ENCODE measurements at places on chromosomes 2 and 18. TPM values are rescaled to one million over a fixed set of nuclear protein-coding genes. Genes with fewer than 3 reads are reported as not detected.

DNA sequence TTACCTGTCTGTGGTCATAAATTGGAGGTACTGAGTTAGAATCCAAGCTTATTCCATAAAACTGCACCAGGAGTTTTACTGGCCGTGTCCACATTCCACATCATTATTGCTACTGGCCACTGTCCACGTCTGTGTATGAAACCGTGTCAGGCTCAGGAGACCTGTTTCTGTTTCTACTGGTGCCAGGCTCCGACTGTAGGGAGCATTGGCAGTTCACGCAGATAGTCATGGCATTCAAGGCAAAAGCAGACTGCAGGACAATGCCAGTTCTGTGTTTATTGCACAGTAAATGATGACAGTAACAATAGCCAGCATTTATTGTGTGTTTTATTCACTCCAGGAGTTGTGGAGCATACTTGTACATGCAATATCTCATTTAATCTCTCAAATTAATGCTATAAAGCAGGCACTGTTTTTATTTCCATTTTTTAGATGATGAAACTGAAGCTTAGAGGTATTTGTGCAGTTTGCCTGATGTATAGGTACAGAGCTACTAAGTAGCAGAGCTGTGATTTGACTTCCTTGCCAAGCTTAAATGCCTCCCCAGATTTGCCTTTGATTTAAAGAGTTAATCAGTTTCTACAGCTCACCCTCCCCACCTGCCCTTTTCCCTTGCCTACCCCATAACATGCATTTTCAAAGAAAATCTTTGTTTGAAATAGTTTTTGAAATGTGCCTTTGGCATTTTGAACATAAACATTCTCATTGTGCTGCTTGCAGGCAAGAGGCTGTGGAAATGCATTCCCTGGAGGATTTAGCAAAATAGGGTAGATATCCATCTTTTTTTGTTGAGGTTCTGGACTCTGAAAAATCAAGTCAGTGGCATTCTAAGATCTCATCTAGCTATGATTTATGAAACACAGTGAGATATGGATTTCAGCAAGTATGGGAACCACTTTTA, 55.5 kb downstream of the MAP4K4 start:
- H3K4me3 ChIP-seq = no peak overlapping the region
- H3K27me3 ChIP-seq = no peaks in the 10 kb centered on the region
- DNase-seq = no peak
- peaks cover 52% of the 10 kb centered on the region for H3K4me1 ChIP-seq
- peak overlapping the region; percentile 72 for H3K27ac ChIP-seq
- no peaks in the 10 kb centered on the region for H3K36me3 ChIP-seq

The CDH20 gene
- total RNA-seq = not detected

The FOXI3 gene
- not detected for total RNA-seq

The ALPP gene
- total RNA-seq = 7.3 TPM

DNA sequence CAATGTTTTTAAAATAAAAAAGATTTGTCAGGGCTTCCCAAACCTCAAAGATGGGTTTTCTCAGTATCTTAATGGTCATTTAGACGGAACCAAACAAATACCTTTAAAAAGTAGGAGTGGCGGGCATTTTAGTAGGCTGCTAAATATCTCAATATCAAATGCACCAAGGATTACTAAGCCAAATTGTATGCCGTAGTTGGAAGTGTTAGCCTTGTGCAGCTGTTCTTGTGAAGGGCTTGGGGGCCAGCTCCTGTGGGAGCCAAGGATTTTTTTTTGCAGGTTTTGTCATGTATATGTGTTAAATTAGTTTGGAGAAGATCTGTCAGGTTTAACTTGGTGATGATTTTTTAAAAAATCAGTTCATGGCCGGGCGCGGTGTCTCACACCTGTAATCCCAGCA, 52.1 kb downstream of the ACTR2 start:
- H3K4me1 ChIP-seq = peaks cover 8% of the 10 kb centered on the region
- no peak overlapping the region for H3K27ac ChIP-seq
- no peaks in the 10 kb centered on the region for H3K36me3 ChIP-seq
- H3K4me3 ChIP-seq = no peak overlapping the region

DNA sequence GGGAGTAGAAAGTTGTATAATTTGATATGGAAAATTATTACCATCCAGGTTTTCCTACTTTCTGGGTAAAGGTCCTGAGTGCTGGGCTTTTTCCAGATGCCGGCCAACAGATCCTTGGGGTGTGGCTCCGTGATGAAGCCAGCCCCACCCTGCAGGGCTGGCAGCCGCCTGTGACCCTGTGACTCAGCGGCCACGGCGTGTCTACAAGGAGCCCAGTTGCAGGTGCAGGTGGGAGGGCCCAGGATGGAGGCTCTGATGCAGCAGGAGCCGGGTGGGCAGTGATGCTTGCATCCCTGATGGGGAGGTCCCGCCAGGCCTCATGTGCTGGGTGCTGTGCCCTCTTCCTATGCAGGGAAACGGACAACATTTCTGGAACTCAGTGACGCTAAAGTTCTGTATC, 96.0 kb upstream of the ALKAL2 start:
- H3K4me3 ChIP-seq = no peak overlapping the region
- H3K27ac ChIP-seq = no peak overlapping the region
- H3K4me1 ChIP-seq = no peaks in the 10 kb centered on the region

The SRD5A2 gene
- not detected for total RNA-seq

GRCh38 chr18:11362856-11363255, 213.5 kb upstream of the PIEZO2 start:
- H3K4me1 ChIP-seq = no peaks in the 10 kb centered on the region
- H3K27me3 ChIP-seq = no peaks in the 10 kb centered on the region
- H3K27ac ChIP-seq = no peak overlapping the region
- H3K4me3 ChIP-seq = no peak overlapping the region
- DNase-seq = no peak
- H3K36me3 ChIP-seq = no peaks in the 10 kb centered on the region

The NPHP1 gene
- total RNA-seq = 7.2 TPM

GRCh38 chr2:222264791-222265320, 33.9 kb downstream of the PAX3 start:
- H3K27ac ChIP-seq = no peak overlapping the region
- no peaks in the 10 kb centered on the region for H3K36me3 ChIP-seq
- DNase-seq = no peak
- H3K27me3 ChIP-seq = no peaks in the 10 kb centered on the region

The TIGD1 gene
- 5.1 TPM for total RNA-seq

DNA sequence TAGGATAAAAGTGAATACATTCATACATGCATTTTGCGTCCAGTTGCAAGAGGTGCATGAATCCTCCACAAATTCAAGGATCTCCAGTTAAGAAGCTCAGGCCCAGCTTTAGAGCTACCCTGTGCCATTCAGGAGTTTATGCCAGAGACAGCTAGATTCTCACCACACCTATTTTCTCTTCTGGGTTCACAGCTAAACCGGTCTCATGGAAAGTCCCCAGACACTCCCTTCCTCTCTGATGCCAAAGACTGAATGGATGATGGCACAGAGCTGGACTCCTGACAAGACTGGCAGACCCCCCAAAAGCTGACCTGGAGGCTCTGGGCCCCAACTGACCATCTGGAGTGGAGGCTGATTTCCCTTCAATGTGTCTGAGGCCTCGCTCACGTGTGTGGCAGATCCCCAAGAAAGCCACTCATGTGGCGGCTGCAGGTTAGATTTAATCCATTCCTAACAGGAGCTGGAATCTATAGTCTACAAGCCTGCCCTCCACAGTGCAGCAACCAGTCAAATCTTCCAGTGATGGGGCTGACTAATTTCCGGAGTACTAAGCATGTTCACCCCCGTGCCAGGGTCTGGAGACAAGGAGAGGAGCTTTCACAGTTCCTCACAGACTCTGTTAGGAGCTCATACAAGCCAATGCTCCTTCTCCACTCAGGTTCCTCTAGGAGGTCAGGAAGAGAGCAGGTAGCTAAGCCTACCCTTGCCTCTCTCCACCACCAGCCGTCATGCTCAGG, 257.1 kb downstream of the BCL11A start:
- no peaks in the 10 kb centered on the region for H3K27me3 ChIP-seq
- H3K27ac ChIP-seq = no peak overlapping the region
- no peaks in the 10 kb centered on the region for H3K4me1 ChIP-seq
- no peak overlapping the region for H3K4me3 ChIP-seq
- H3K36me3 ChIP-seq = no peaks in the 10 kb centered on the region
- DNase-seq = no peak

The IRS1 gene
- total RNA-seq = 27.3 TPM

DNA sequence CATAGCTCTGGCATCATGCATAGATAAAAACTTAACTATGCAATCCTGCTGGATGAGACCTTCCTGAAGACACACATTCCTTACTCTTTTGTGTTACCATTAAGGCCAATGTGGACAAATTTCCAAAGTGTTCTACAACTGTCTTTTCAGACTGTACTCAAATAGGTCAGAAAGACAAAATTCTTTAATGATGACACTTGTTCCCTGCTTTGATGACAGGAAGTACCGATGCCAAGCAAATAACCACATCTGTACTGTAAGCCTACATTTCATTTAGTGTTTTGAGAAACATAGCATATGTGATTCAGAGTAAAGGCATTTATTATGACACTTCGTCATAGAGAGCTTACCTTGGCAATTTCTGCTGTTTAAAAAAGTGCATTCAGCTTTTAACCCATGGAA, 55.0 kb downstream of the PMAIP1 start:
- H3K27ac ChIP-seq = no peak overlapping the region
- H3K4me3 ChIP-seq = no peak overlapping the region
- no peak for DNase-seq
- no peaks in the 10 kb centered on the region for H3K36me3 ChIP-seq
- no peaks in the 10 kb centered on the region for H3K27me3 ChIP-seq
- no peaks in the 10 kb centered on the region for H3K4me1 ChIP-seq

GRCh38 chr2:143473216-143473615, 344.0 kb downstream of the ARHGAP15 start:
- no peak overlapping the region for H3K4me3 ChIP-seq
- H3K4me1 ChIP-seq = no peaks in the 10 kb centered on the region
- H3K36me3 ChIP-seq = no peaks in the 10 kb centered on the region
- H3K27me3 ChIP-seq = no peaks in the 10 kb centered on the region
- H3K27ac ChIP-seq = no peak overlapping the region

The CYP1B1 gene
- 86.7 TPM for total RNA-seq

- H3K4me3 ChIP-seq = no peak overlapping the region
- peak overlapping the region; percentile 95 for H3K27ac ChIP-seq
- no peak for DNase-seq
- H3K27me3 ChIP-seq = no peaks in the 10 kb centered on the region
- H3K4me1 ChIP-seq = peaks cover 38% of the 10 kb centered on the region
- H3K36me3 ChIP-seq = peaks cover 4% of the 10 kb centered on the region
These were observed 1.7 kb upstream of the PPP4R1 start for GRCh38 chr18:9616049-9616448.

The FAM228A gene
- not detected for total RNA-seq

GRCh38 chr2:101132202-101132601, 19.0 kb downstream of the TBC1D8 start:
- no peaks in the 10 kb centered on the region for H3K27me3 ChIP-seq
- H3K4me1 ChIP-seq = peaks cover 88% of the 10 kb centered on the region
- no peak for DNase-seq
- H3K4me3 ChIP-seq = no peak overlapping the region

The AQP12B gene
- total RNA-seq = not detected

- H3K4me3 ChIP-seq = no peak overlapping the region
- no peaks in the 10 kb centered on the region for H3K4me1 ChIP-seq
- no peaks in the 10 kb centered on the region for H3K36me3 ChIP-seq
- no peak overlapping the region for H3K27ac ChIP-seq
- no peaks in the 10 kb centered on the region for H3K27me3 ChIP-seq
These were observed 21.2 kb upstream of the ZDBF2 start for GRCh38 chr2:206253125-206253776.

DNA sequence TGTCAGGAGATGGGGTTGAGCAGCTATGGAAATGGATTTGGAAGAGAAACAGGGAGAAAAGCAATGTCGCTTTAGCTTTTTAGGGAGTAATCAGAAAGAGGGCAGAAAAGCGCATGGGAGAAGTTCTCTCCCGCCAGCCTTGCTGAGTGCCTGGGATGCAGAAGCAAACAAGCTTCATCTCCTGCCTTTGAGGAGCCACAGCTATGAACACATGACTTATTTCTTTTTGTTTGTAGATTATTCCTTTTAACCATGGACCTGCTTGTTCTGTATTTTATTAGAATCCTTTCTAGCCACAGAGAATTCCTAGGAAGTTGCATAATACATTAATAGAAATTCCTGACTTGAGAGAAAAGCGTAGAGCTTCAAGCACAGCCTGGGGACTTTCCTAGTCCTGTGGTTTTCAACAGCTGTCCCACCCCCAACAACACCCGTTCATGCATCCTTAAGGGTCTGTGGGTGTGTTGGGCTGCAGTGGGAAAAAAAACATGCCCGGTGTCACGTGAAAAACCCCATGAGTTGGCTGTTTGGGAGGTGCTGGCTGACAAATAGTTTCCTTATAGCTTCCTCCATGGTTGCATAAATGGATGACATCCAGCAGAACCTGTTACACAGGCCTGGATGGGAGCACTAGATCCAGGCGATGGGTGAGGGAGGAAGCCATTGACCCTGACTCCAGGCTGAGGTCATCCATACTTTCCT, 14.9 kb downstream of the SLC9A4 start:
- H3K27ac ChIP-seq = no peak overlapping the region
- no peaks in the 10 kb centered on the region for H3K27me3 ChIP-seq
- DNase-seq = no peak
- no peak overlapping the region for H3K4me3 ChIP-seq

DNA sequence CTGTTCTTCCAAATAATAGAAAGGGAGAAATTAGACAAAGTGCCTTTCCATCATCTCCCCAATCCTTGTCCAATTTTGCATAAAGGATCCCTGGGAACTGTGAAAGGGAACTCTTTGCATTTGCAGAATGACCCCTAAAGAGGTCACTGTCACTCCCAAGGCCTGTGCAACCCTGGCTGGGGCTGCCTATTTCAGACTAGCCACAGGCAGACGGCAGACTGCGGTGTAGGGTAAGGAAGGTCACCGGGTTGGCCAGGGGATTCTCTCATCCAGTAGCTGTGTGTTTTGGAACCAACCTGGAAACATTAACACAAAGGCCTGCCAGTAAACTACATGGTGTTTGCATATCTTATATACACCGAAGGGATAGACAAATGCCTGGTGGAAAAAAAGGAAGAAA, 818.7 kb downstream of the BCL11A start:
- no peak overlapping the region for H3K4me3 ChIP-seq
- no peak overlapping the region for H3K27ac ChIP-seq
- no peaks in the 10 kb centered on the region for H3K4me1 ChIP-seq
- DNase-seq = no peak
- no peaks in the 10 kb centered on the region for H3K36me3 ChIP-seq
- no peaks in the 10 kb centered on the region for H3K27me3 ChIP-seq

- DNase-seq = no peak
- no peaks in the 10 kb centered on the region for H3K4me1 ChIP-seq
- H3K27me3 ChIP-seq = peaks cover 20% of the 10 kb centered on the region
- H3K27ac ChIP-seq = no peak overlapping the region
- H3K4me3 ChIP-seq = peak overlapping the region; percentile 40
These were observed 853 bp downstream of the GNAL start for GRCh38 chr18:11689669-11690565.
